A549 treated with GW870086 at 1 μM for 4 hours (cell line): ENCODE measurements at places on chromosomes 5 and 9. TPM values are rescaled to one million over a fixed set of nuclear protein-coding genes. Genes with fewer than 3 reads are reported as not detected.

The POU5F2 gene
- total RNA-seq: not detected in 5 replicates

The TRIM7 gene
- 27.8 to 44.8 TPM (median 42.6 TPM) in 5 replicates for total RNA-seq

The ADGRD2 gene
- not detected in 5 replicates for total RNA-seq

The SLC31A1 gene
- total RNA-seq: 18.8 to 21.9 TPM (median 20.6 TPM) in 5 replicates

The WDR31 gene
- total RNA-seq: 0.69 to 1.4 TPM (median 1.2 TPM) in 5 replicates

The CRB2 gene
- total RNA-seq: 0.06 to 0.18 TPM (median 0.09 TPM) in 5 replicates

The CBY3 gene
- not detected in 5 replicates for total RNA-seq

The PCA3 gene
- total RNA-seq: not detected in 5 replicates

The CAMK2A gene
- 0.64 to 0.97 TPM (median 0.89 TPM) in 5 replicates for total RNA-seq

The LHX2 gene
- 2.8 to 5.3 TPM (median 3.9 TPM) in 5 replicates for total RNA-seq

The PMPCA gene
- 78.0 to 93.9 TPM (median 85.1 TPM) in 5 replicates for total RNA-seq

The GGTA1 gene
- not detected in 5 replicates for total RNA-seq

The PCDHGA7 gene
- 0.59 to 1.1 TPM (median 0.95 TPM) in 5 replicates for total RNA-seq

The NPR3 gene
- total RNA-seq: 15.9 to 22.0 TPM (median 20.7 TPM) in 5 replicates

The SHB gene
- 37.8 to 54.5 TPM (median 52.7 TPM) in 5 replicates for total RNA-seq

The LAMC3 gene
- 1.5 to 3.2 TPM (median 2.1 TPM) in 5 replicates for total RNA-seq

The PDE8B gene
- 1.5 to 2.1 TPM (median 1.7 TPM) in 5 replicates for total RNA-seq

The KIAA0825 gene
- 0.41 to 0.60 TPM (median 0.50 TPM) in 5 replicates for total RNA-seq

The FCHSD1 gene
- total RNA-seq: 5.1 to 12.0 TPM (median 10.8 TPM) in 5 replicates

The GFI1B gene
- total RNA-seq: not detected in 5 replicates

The SOHLH1 gene
- total RNA-seq: 0.10 TPM in 1 of 5 replicates, not detected in the others

The IL13 gene
- total RNA-seq: 0.12 TPM in 1 of 5 replicates, not detected in the others

The SPATA31A3 gene
- not detected in 5 replicates for total RNA-seq

The SCGB3A2 gene
- not detected in 5 replicates for total RNA-seq

The DNM1 gene
- 80.7 to 101 TPM (median 88.4 TPM) in 5 replicates for total RNA-seq

The ORM2 gene
- not detected in 5 replicates for total RNA-seq

The CDKN2B-AS1 gene
- total RNA-seq: not detected in 5 replicates

The ALDH1A1 gene
- 4,215 to 5,771 TPM (median 5,434 TPM) in 5 replicates for total RNA-seq

The PHF24 gene
- total RNA-seq: 0.07 to 0.29 TPM (median 0.16 TPM) in 5 replicates
